ENCODE measurements at places on chromosomes 13 and 19.

DNA sequence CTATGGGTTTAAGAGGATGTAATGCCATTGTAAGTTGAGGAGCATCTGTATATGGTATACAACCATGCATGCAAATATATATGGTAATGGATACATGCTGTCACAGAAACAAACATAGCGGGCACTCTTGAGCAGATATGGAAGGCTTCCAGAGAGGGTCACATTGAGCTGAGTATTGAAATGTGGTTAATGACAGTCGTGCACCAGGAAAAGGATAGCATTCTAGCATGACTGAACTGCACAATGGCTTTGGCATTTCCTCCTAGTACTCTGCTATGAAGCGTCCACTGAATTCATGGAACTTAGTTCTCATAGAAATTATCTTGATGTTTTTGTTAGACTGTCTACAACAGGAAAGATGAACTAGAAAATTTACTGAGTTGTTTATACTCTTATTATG lies 25.2 kb downstream of the DGKH start:
- DNase-seq, result no peak

DNA sequence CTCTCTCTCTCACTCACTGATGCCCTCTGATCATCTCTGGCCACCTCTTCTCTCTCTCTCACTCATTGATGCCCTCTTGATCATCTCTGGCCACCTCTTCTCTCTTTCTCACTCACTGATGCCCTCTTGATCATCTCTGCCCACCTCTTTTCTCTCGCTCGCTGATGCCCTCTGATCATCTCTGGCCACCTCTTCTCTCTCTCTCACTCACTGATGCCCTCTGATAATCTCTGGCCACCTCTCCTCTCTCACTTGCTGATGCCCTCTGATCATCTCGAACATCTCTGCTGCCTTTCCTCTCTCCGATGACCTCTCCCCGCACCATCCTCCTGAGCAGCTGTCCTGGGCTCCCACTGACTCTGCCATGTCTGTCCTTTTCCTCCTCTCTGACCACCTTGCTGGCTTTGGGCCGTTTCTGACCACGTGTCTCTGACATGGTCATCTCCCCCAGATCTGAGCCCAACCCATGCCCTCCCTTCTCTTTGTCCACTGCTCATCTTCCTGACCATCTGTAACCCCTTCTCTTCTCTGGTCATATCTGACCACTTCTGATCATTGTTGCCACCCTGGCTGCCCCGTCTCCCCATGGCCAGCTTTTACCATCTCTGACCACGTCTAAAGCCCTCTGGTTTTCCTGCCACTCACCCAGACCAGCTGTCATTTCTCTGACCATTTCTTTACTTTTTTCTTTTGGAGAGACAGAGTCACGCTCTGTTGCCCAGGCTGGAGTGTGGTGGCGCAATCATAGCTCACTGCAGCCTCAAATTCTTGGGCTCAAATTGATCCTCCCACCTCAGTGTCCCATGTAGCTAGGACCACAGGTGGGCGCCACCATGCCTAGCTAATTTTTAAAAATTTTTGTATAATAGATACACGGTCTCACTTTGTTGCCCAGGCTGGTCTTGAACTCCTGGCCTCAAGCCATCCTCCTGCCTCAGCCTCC lies 2.4 kb downstream of the LRFN3 start:
- DNase-seq, result no peak

DNA sequence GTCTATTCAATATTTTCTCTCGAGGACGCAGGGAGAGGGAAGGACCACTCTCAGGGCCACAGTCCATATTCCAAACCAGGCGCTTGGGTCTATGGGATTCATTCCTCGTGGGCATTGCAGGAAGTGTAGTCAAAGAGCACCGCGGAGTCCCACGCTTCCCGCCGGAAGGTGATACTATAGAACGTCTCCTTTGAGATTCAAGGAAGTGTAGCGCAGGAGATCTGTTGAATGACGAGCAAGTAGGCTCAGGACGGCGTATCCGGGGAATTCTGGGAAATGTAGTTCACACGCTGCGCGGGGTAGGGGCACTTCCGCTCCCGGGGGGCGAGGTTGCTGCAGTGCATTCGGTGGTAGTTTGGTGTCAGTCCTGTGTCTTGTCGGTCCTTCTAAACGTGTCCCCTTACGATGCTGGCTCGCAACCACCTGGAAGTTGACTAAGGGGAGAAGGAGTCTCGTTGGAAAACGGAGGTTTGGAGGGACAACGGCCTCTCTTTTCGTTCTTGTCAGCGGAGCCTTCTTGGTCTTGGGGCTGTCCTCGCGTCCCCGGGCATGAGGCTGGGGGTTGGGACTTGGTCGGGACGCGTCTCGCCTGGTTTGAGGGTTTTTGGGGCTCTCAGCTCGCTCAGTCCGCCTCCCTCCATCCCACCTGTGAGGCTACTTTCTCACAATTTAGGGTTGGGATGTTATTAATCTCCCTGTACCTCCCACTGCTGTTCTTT lies at the start of gene ZNF284:
Gene ZNF284, plus strand, starts transcription at position 336 of the 719 bp plus-strand sequence. CDS start 4,231 bp downstream, outside the sequence.
- DNase-seq, result peak; percentile 92

GRCh38 chr13:46086421-46086922 lies 18.4 kb downstream of the CPB2 start:
- DNase-seq, result no peak

DNA sequence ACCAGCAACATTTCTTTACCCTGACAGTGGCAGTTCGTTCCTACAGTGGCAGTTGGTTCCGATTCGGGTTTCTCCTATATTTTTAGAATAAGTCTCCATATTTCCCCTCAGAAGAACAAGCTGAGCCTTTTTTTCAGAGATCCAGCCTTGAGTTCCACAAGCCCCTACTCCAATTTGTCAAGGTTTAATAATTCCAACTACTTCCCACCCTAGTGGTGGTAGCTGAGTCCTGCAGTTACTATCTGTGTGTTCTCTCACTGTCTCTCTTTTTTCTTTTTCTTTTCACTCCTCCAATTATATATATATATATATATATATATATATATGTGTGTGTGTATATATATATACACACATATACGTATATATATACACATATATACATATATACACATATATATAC lies 1347.3 kb downstream of the PCDH9 start:
- no peak for DNase-seq

GRCh38 chr13:41282129-41282571 lies 18.8 kb upstream of the MTRF1 start:
- DNase-seq, result no peak

- DNase-seq, result no peak
Measured at GRCh38 chr13:27442797-27443196, 7.6 kb downstream of the MTIF3 start.

DNA sequence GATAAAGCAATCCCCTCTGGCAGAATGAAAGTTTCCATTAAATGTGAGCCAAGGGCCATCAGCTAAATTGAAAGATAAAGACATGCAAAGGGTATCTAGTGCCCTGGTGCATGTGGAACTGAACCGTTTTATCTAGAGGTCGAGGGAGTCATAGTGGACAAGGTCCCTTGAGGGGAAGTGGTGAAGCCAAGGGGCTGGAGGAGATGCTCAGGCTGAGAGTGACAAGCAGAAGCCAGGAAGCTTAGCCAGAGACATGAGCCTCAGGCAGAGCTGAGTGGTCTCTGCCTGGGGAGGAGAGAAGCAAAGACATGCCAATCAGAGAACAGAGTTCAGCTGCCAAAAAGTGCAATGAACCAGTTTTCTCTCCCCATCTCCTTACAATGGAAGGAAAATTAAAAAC lies 68.1 kb upstream of the SLC10A2 start:
- no peak for DNase-seq

- no peak for DNase-seq
Measured at GRCh38 chr13:28355046-28355821, 139.7 kb downstream of the FLT1 start.
